Activated B cell treated with CpG ODN at 0.5 μM for 24 hours (primary cell): ENCODE measurements at places on chromosomes 16 and 17.

GRCh38 chr16:50848755-50849514, 107.0 kb downstream of the CYLD start:
- no peak for DNase-seq

DNA sequence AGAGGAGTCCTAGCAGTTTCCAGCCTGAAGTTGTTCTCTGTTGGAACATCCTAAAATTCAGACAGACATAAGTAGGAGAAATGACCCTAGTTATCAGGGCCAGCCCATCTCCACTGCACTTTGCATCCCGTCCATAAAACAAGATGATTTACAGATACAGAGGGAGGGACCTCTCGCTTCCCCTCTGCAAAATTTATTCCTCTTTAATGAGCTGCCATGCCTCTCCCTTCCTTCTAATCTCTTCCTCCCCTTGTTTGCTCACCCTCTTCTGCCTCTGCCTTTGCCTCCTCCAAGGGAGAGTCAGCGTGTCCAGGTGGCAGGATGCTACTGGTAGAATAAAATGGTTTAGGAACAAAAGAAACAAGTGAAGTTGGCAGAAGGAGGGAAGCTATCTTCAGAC, 351.3 kb downstream of the SOX9 start:
- DNase-seq = no peak

DNA sequence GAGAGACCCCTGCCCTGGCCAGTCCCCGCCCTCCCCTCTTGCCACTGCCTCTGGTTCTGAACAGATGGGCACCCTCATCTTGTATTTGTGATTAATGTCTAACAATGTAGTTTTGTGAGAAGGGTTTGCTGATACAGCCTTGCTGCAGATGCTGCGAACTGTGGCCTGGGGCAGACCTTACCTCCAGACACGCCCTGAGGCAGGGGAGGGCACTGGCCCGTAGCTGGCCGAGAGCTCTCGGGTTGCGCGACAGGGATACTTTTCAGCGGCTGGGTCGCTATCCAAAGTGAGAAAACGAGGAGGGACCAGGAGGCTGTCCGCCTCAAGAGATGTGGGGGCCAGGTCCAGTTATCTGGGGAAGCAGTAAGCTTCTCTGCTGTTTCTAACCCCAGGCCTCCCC, 21.9 kb downstream of the STH start:
- no peak for DNase-seq

GRCh38 chr16:57070424-57070823, 22.0 kb upstream of the CPNE2 start:
- DNase-seq = no peak

DNA sequence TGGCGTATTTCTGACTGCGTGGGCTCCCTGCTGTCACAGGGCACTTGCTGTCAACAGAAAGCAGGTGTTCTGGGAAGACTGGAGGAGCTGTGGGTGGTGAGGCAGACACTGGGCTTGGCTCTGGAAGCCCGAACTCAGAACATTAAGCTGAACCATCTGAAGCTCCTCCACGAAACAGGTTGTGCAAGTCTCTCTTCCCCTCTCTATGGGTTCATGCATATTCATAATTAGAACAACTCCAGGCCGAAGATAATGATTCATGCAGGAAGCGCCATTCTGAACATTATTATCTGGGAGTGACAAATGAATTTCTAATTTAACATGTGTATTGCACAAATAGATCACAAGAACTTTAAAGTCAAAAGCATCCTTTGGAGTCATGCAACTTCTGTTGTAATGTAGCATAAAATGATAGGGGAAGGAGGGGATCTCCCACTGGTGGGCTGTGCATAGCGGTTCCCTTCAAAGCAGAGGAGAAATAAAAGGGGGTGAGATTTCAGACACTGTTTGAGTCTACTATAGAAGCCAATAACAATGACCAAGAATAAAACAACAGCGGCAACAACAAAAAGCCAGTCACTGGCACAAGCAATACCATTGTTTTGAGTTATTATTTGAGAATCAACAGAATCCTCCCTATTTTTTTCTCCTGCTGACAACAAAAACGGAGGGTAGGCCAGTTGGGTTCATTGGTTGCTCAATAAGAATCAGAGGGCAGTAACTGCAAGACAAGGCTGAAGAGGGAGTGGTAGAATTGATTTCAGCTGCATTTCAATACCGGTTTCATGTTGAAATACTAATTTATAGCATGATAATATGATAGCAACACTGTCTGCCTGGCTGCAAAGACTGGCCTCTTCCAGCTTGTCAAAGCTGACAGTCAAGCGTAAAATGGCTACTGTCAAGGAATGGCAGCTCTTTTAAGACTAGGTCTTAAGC, 407.3 kb downstream of the XYLT1 start:
- no peak for DNase-seq

DNA sequence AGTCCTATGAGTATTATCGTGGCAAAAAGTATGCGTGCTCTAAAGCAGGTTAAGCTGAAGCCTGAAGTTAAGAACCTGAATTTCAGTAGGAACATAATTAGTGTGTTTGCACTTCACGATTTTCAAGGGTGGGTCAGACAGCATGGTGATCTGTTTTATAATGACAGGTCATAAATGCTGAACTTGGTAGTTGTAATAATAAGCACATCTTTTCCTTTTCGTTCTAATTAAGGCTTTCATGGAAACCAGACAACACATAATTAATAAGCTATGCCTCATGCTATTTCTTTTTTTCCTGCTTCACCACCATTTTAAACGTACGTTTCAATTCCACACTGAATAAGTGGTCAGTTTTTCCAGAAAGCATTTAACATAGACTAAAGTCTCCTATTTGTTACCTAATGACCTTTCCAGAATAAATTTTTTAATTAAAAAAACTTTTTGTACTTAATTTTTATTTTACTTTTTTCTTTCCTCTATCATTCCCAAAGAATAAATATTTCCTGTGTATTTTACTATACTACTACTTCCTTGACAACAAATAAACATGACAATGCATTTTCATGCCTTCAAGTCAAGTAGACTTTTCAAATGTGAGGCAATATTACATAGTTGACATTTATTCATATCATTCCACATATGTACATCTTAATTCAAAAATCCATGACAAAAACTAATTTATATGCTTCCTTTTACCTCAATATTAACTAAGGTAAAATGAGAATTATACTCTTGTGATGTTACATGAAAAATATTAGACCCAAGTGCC, 22.4 kb downstream of the CMC2 start:
- DNase-seq = no peak

- DNase-seq = no peak
Measured at GRCh38 chr16:83137894-83138293, 511.1 kb downstream of the CDH13 start.
